ENCODE measurements at places on chromosomes 6 and 20.

DNA sequence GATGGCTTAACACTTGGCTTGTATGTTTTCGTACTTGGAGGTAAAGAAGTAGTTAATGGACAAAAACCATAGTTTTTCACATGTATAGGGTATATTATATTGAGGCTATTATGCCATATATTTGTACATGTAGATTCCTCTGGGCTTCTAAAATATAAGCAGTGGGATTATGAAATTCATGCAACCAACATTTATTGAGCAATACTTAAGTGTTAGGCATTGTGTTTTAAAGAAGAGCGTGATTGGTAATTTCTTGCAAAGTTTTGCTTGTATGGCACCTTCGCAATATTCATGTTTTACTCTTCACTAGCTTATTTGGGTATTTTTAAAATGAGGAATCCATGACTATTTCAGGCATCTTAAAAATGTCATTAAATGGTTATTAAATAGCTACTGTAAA is 2.5 kb downstream of the TULP4 start:
- DNase-seq = no peak

DNA sequence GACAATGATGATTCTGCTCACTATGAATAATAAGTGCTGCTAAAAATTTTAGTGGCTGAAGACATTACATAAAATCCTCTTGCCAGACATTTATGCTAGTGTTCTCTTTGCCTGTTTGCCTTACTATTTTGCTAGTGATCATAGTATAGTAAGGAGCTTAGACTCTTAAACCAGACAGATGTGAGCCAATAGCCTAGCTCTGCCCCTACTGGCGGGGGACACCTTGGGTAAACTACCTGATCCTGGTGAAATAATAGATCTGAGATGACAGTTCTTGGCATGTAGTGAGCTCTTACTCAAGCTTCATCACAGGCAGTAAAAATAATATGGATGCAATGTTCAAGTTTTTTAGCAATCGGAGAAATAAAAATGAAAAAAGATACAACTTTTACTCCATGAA is 18.8 kb downstream of the ENPP3 start:
- no peak for DNase-seq

DNA sequence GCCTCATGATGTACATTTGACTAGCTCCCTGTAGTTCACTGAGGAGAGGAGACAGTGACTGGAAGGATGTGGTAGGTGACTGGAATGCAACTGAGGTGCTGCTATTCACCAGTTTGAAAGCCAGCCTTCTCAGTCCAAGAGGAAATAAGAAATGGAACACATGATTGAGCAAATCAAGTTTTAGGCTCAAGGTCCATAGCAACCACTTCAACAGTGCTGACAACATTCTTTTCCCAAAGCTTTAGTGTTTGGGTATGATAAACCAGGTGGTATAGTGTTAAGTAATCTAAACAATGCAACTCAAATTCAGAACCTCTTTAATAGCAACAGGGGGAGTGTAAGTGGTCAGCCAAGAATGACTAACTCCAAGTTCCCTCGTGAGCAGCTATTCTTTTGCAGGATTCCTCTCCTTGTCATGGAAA is 9.2 kb downstream of the ZHX3 start:
- no peak for DNase-seq

DNA sequence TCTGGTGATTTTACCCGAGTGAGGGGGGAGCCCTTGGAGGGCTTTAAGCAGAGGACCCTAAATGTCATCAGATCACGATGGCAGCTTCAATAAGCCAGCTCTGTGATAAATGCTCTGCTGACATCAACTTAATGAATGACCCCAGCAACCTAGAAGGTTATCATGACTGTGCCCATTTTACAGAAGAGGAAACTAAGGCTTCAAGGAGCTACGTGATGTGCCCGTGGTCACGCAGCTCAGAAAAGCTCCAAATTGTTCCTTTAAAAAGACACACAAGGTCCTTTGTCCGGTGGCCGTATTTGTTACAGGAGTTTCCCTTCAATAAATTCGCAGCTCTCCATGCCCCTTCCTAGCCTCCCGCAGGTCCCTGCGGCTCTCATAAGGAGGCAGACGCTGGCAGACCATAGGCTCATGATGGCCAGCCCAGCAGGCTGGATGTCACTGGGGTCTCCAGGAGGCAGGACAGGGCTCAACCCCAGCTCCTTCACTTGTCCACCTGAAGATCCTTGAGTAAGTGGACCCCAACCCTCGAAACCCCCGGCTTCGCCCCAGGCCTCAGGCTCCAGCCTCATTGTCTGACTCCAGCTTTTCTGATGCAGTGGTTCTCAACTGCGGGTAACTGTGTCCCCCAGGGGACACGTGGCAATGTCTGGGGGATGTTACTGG is 106.4 kb downstream of the BMP7 start:
- DNase-seq = no peak

GRCh38 chr6:109920911-109921310 is 57.2 kb upstream of the GPR6 start:
- DNase-seq = no peak

DNA sequence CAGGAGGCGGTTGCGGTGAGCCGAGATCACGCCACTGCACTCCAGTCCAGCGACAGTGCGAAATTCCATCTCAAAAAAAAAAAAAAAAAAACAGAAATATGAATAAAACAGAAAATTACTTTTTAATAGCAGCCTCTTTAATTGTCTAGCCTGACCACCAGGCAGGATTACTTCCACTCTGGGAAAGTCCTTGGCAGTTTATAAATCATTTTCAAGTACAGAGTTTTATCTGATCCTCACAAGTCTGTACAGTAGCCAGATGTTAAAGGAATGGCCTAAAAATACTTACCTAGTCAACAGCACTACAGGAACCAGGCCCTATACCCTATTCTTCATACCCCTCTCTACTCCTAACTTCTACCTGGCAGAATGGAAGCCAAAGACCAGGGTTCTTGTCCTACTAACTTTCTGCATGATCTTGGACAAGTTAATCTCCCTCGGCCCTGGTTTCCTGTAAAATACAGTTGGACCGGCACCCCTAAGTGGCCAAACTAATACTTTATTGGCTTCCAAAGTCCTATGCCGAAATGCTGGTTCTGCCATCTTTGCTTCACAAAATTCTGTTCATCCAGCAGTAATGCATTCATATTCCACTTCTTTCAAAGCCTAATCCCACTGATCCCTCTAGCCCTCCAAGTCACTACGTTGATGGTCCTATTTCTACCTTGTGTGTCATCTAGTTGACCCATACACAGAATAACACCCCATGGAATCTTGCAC is 1.9 kb downstream of the EIF2S2 start:
- no peak for DNase-seq

- DNase-seq = no peak
Measured at GRCh38 chr6:164882236-164882635, 427.2 kb downstream of the C6orf118 start.

GRCh38 chr6:148830614-148831013 is 83.8 kb downstream of the UST start:
- no peak for DNase-seq

- no peak for DNase-seq
Measured at GRCh38 chr6:169371344-169372127, 117.9 kb upstream of the THBS2 start.

- no peak for DNase-seq
Measured at GRCh38 chr6:169533301-169534038, 168.4 kb downstream of the WDR27 start.

DNA sequence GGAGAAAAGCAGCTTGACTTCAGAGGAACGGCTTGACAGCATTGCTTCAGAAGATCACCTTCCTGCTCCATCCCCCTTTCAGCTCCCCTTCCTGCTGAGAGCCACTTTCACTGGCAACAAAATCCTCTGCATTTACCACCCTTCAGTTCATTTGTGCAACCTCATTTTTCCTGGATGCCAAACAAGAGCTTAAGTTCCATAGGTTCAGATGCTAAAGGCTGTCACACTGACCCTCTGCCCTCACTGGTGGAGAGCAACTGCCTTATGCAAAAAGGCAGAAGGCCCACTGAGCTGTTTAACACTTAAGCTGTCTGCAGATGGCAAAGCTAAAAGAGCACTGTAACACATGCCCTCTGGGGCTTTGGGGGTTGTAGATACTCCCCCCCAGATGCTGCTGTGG is 131.2 kb upstream of the SPACA1 start:
- DNase-seq = no peak

- DNase-seq = no peak
Measured at GRCh38 chr6:21158149-21158548, 435.4 kb upstream of the SOX4 start.

- DNase-seq = no peak
Measured at GRCh38 chr6:106163446-106163965, 77.4 kb downstream of the PRDM1 start.

DNA sequence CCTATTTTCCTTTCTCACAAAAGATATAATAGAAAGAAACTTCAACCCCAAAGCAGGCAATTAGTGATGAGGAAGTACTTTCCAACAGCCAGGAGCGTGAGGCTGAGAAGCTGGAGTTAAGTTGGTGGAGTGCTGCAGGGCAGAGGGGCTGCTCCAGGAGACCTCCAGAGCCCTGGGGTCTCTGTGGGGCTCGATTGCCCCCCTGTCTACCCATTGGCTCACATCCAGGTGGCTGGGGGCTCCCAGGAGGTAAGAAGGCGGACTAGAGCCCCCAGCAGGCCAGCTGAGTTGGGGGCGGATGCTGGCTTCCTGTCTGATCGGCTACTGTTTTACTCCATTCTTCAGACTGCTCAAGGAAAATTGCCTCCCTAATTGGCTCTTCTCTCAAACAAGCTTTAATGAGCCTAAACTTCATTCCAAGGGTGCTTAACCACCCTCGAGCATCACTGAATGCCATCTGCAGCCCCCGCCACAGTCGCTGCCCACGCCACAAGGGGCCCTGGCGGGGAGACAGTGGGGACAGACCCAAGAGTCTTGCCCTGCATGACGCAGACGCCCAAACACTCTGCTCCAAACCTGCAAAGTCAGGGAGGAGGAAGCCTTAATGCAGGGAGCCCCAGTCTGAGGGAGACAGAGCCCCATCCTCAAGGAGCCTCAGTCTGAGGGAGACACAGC is 78.6 kb downstream of the MDGA1 start:
- DNase-seq = no peak

- DNase-seq = no peak
Measured at GRCh38 chr6:70338775-70339174, 35.9 kb upstream of the COL9A1 start.

GRCh38 chr6:138465007-138465645 is 34.2 kb downstream of the NHSL1 start:
- no peak for DNase-seq

DNA sequence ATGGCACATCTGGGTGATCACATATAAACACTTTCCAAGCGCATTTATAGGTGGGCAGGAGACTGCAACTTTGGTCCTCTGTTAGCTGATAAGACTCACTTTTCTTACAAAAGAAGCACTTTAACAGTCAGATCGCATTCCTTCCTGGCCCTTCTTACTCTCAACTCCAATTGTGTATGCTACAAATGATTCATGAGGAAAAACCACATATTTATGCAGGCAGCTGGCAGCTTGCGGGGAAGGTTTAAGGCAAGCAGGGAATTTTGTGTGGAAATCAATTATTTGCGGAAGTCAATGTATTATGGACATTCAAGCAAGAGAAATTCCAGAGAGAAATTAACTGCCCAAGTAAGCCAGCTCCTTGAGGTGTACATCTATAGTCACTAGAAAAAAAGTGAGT is 194.0 kb downstream of the PKHD1 start:
- DNase-seq = no peak

GRCh38 chr6:22681761-22682160 is 112.4 kb downstream of the HDGFL1 start:
- DNase-seq = no peak

DNA sequence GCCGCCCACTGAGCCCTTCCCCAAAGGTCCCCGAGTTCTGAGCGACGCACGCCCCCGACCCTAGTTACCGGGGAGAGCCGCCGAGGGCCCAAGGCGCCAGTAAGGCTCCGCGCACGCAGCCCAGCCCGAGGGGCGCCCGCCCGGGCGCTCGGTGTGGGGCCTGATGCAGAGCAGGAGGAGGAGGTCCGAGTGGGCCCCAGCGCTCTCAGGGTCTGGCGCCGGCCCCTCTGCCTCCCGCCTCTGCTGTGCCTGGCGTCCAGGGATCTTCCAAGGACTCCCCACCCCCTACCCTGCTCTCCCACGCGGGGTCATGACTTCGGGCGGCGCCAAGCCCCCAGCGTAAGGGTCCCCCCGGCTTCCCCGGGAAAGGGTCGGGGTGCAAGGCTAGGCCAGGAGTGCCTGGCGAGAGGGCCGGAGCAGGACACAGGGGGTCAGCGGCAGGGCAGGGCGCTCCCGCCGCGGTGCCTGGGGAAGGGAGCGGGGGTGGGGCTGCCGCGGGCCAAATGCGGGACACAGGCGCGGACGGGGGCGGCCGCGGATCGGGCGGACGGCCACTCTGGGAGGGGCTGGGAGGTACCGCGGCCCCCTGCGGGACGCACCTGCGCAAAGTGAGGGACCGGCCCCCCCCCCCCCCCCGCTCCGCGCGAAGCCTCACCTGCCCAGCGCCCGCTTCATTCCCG is 637 bp downstream of the ABHD12 start:
- DNase-seq = peak; percentile 47

- DNase-seq = no peak
Measured at GRCh38 chr6:151680846-151681432, 126.5 kb upstream of the ESR1 start.

- no peak for DNase-seq
Measured at GRCh38 chr20:51001430-51002265, 21.3 kb downstream of the KCNG1 start.

GRCh38 chr20:2261046-2261485 is 34.7 kb upstream of the TGM3 start:
- DNase-seq = no peak

- no peak for DNase-seq
Measured at GRCh38 chr6:144661116-144661806, 376.1 kb downstream of the UTRN start.

DNA sequence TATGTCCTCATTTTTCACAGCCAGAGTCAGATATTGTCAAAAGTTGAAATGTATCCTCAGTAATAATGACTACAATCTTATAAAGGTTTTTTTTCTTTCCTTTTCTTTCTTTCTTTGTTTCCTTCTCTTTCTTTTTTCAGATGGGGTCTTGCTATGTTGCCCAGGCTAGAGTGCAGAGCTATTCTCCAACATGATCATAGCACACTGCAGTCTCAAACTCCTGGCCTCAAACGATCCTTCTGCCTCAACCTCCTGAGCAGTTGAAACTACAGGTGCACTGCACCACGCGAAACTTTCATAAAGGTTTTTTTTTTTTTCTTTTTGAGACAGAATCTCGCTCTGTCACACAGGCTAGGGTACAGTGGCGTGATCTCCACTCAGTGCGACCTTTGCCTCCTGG is 31.1 kb upstream of the FOXA2 start:
- DNase-seq = no peak

- no peak for DNase-seq
Measured at GRCh38 chr20:19098806-19099578, 113.5 kb upstream of the SLC24A3 start.
